ENCODE measurements at places on chromosomes 3 and 15.

- DNase-seq: no peak
These were observed 28.1 kb downstream of the CYP11A1 start for GRCh38 chr15:74339371-74339770.

DNA sequence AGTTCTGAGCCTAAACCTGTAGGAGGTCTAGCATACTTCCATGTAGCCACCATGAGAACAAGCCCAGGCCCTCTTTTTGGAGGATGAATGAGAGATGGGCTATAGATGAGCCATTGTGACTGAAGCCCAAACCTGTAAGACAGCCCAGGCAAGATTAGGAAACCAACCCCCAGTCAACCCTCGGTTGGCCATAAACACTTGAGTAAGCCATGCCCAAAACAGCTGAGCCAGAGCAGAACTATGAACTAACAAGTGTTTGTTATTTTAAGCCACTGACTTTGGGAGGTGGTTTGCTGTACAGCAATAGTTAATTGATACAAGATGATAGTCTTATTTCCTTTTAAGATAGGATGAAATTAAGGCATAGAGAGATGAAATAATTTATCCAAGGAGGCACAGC lies 12.4 kb upstream of the CPNE4 start:
- DNase-seq: no peak

- DNase-seq: no peak
These were observed 152.8 kb downstream of the TIGIT start for GRCh38 chr3:114446600-114446999.

DNA sequence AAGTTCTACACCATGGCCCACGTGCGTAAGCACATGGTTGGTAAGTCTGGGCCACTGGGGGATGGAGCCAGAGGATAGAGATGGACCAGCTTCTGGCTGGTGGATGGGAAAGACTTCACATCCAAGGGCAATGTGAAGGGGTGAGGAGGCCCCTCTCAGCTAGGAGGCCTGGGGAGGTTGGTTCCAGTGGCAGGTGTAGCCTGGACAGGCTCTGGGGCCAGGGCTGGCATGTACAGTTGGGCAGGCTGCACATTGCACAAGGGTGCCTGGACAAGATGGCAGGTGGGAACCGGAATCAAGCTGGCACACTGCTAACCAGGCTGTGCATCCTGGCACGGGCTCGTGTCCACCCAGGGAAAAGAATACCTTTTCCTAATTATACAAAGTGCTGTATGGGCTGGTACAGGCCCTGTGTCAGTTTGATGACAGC lies 8.1 kb downstream of the ZBTB47 start:
- DNase-seq: no peak

GRCh38 chr3:187291512-187292132 lies at the start of gene MASP1:
MASP1 (minus strand) TSS chr3:187291737; CDS start chr3:187291632, 105 bp downstream.
- DNase-seq: no peak

GRCh38 chr15:77632534-77633133 lies at the start of gene LINGO1:
LINGO1 (minus strand) TSS chr15:77632912; CDS start chr15:77632315, 597 bp downstream.
- no peak for DNase-seq

DNA sequence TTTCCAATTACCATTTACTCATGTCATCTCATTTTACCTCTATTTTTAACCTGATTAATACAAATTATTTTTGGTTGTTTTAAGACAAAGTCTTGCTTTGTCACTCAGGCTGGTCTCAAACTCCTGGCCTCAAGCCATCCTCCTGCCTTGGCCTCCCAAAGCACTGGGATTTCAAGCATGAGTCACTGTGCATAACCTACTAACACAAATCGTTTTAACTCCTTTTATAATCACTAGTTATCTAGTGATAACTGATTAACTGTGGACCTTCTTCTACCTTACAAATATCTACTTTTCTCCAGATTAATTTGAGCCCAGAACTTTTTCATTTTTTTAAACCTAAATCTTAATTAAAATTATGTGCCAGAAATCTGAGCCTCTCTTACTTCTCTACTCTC lies 4.6 kb downstream of the ATP13A3 start:
- DNase-seq: no peak

DNA sequence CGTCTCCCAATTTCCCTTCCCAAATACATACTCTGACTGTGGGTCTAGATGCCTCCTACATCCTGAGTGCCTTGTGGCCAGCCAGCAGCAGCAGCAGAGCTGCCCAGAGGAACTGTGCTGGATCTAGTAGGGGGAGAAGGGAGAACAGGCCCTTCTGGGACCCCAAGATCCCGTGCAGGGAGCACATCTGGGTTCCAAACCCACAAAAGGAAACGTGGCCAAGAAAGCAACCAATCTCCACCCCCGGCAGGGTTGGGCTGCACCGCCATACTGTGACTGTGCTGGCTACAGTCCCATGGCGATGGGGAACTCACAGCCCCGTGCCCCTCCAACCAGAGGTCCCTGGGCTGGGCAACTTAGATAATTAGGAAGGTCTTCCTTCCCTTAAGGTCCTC lies 86.3 kb downstream of the PPCDC start:
- DNase-seq: no peak

GRCh38 chr3:71195492-71195891 lies 388.0 kb downstream of the FOXP1 start:
- DNase-seq: no peak

DNA sequence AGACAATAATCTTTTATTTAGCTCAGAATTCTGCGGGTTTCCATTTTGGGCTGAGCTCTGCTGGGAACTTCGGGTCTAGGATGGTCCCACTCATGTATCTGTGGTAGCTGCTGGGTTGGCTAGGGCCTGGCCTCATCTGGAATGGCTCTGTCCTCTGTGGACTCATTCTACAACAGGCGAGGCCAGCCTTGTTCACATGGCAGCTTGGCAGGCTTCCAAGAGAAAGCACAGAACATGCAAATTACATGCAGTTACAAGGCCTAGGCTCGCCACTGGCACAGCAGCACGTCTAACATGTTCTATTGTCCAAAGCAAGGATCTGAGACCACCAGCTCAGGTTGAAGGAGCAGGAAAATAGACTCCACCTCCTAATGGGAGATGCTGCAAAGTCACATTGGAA lies 431.4 kb downstream of the PDCD6IP start:
- DNase-seq: no peak
